Germinal center (tissue), 1 donor: ENCODE measurements at places on chromosomes 7 and 10.

- no peak for DNase-seq
Observed at GRCh38 chr7:37832194-37832593, 16.2 kb upstream of the NME8 start.

DNA sequence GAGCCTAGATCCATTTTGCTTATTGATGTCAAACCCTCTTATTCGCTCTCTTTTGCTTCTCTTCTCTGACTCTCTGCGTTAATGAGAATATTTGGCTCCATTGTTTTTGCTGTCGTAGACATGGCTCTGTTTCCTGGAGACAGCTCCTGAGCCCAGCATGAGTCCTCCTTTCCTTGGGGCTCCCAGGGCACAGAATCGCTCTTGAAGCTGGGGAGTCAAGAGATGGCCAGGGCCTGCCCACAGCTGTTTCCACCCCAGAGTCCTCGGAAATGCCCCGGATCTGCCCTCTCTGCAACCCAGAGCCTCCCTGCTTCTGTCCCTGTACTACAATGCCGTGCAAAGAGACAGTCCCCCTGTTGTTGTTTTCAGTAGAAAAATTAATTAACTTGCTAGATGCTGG, 566.7 kb upstream of the FOXK1 start:
- no peak for DNase-seq

DNA sequence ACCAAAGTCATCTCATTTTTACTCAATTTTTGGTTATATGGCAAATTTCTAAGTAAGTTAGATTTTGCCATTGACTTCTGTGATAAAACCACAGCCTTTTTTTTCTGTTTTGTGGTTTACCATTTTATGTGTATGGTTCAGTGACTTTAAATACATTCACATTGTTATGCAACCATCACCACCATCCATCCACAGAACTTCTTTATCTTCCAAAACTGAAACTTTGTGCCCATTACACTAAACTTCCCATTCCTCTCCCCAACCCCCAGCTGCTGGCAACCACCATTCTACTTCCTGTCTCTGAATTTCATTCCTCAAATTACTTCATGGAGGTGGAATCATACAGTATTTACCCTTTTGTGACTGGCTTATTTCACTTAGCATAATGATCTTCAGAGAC, 280.4 kb upstream of the TCERG1L start:
- DNase-seq: no peak

DNA sequence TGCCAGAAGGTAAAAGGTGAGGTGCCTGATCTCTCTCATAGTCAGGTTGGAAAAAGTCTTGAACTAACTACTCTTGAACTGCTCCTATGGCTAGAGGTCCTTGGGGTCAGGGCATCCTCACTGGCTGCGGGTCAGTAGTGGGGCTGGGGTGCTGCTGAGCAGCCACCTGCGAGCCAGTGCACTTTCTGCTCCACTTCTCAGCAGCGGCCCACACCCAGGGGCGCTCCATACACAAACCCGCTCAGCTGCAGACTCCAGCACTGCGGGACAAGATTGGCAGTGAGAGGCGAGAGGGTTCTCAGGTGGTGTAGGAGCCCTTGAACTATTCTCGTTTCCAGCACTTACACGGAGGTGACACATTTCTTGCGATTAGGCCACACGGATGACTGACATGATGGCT, 6.0 kb downstream of the ABCA13 start:
- no peak for DNase-seq

DNA sequence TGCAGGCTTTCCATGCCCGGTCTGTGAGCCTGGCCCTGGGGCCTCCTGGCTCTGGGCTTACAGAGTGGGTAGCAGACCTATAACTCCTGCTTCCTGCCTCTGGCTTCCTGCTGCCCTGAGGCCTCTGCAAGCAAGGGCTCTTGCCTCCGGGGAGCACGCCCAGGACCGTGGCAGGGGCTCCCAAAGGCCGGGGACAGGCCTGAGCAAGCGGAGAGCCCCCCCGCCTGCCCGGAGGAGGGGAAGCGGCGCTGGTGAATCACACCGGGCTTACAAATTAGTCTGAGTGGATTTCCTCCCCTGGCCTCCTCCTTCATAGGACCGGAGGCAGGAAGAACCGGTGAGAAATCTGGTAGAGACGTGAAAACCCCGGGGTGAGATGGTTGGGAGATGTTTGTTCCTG, 1.5 kb upstream of the MYL10 start:
- no peak for DNase-seq

GRCh38 chr7:129191272-129191671, 2.8 kb downstream of the SMO start:
- DNase-seq: no peak

GRCh38 chr10:86942441-86943315, 14.7 kb downstream of the MMRN2 start:
- no peak for DNase-seq

- DNase-seq: peak; percentile 89
Observed at GRCh38 chr7:116210345-116211005, at the start of gene TES. Gene TES, plus strand, starts transcription at chr7:116210539. Its CDS starts 169 bp downstream, at chr7:116210708.

- no peak for DNase-seq
Observed at GRCh38 chr10:78545756-78546155, 512.1 kb downstream of the RPS24 start.

DNA sequence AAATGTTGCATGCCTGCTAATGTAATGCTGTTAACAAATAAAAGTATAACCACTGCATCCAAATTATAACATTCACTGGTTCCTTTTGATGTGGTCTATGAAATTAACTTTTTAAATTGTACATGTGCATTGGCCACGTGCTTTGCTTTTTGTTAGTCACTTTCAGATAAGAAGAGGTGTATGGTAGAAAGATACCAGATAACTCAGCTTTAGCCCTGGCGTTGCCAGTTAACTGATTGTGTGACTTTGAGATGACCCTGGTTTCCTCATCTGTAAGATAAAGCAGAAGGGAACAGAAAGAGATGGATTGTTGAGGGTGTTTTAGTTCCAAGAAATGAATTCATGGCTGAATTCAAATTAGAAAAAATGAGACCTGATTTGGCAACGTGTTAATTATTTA, 1.9 kb upstream of the TRDMT1 start:
- no peak for DNase-seq

DNA sequence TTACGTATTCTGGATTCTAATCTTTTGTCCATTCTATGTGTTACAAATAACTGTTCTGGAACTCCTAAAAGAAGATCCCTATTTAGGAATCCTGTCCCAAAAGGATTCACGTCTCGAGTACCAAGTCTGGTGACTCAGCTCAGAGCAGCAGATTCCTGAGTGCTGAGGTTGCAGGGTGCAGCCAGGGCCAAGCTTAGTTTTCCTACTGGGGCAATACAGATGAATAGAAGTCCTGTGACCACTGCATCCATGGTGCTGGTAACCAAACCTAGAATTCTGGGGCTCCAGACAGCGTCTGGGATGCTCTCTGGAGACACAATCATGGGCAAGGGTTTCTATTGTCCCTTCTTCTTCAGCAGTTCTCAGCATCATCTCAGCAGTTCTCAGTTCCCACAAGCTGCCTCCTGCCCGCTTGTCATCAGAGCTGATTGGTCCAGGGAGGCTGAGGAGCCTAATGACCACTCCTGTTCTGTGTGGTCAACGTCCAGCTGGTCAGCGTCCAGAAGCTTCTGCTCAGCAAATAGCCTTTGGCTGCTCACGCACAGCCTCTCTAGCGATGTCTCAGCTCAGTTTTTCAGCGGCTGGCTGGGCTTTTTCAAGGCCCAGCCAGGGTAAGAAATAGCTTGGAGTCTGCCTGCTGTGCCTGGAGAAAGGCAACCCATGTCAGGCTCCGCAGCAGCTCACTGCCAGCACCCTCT, 50.4 kb upstream of the C7orf33 start:
- DNase-seq: no peak

- no peak for DNase-seq
Observed at GRCh38 chr10:133010095-133010842, 67.9 kb upstream of the CFAP46 start.

GRCh38 chr7:130145424-130146100, 59.6 kb downstream of the TMEM209 start:
- no peak for DNase-seq

GRCh38 chr7:135270577-135271254, 37.1 kb downstream of the STRA8 start:
- no peak for DNase-seq

GRCh38 chr10:110398419-110399105, 93.8 kb upstream of the SMNDC1 start:
- DNase-seq: no peak

- no peak for DNase-seq
Observed at GRCh38 chr7:155269766-155270585, 27.7 kb upstream of the INSIG1 start.

DNA sequence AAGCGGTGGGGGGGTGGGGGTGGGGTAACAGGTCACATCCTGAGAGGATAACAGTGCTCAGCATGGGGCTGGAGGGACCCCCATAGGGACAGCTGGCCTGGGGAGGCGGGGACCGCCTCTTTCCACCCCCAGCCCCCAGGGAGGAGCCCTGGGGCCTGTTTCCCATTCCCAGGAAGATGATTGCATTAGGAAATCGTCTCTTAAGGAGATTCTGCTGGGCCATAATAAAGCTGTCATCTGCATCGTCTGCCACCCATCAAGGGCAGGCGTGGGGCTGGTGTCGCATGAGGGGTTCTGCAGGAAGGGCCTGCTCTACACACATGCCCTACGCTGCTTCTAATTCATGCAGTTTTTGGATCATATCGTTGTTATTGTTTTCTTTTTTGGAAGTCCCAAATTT, 17.2 kb downstream of the RET start:
- no peak for DNase-seq

DNA sequence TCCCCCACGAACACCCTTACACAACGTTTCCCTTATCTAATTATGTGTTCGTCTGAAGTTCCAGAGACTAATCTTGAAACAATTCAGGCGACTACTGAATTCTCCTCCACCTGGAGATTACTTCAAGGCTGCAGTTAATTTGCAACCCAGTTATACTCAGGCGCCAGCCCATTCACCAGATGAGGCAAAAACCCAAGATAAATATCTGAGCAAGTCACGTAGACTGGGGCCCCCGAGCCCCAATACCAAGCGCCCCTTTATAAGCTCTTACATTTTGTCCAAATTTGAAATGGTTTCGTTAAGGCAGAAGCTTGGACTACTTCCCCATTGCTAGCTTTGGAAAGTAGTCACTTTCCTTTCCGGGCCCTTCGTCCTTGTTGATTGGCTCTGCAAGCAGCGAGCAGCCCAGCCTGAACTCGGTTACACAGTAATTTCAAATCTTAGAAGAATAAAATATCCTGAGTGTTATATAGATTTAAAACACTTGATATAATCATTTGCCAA, 1.2 kb downstream of the TPK1 start:
- peak; percentile 60 for DNase-seq

- no peak for DNase-seq
Observed at GRCh38 chr7:138842111-138842510, 44.1 kb upstream of the ATP6V0A4 start.

DNA sequence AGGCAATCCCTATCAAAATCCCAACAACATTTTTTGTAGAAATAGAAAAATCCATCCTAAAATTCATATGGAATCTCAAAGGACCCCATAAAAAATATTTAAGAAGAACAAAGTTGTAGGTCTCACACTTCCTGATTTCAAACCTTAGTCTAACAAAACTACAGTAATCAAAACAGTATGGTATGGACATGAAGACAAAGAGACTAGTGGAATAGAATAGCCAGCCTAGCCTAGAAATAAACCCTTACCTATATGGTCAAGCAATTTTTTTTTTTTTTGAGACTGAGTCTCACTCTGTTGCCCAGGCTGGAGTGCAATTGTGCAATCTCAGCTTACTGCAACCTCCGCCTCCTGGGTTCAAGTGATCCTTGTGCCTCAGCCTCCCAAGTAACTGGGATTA, 3.6 kb upstream of the TMEM120A start:
- DNase-seq: no peak

DNA sequence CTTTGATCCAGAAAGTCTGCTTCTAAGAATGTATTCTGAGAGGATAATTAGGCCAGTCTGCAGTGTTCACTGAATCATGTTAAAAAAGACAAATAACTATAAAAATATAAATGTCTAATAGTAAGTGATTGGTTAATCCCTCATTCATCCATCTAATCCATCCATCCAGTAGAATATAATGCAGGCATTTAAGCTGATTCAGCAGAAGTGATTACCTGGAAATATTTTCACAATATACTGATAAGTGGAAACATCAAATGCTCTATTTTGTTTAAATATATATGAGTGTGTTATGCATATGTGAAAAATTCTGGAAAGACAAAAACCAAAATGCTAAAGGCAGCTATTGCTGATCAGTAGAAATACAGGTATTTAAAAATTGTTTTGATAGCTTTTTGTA, 152.6 kb downstream of the REEP3 start:
- DNase-seq: no peak

GRCh38 chr10:25130906-25131305, 43.9 kb upstream of the GPR158 start:
- DNase-seq: no peak

- DNase-seq: no peak
Observed at GRCh38 chr7:22113041-22113440, 167.3 kb upstream of the CDCA7L start.

GRCh38 chr10:129959544-129960480, 4.3 kb downstream of the EBF3 start:
- DNase-seq: no peak

GRCh38 chr10:58930500-58930899, 245.9 kb upstream of the PHYHIPL start:
- no peak for DNase-seq

DNA sequence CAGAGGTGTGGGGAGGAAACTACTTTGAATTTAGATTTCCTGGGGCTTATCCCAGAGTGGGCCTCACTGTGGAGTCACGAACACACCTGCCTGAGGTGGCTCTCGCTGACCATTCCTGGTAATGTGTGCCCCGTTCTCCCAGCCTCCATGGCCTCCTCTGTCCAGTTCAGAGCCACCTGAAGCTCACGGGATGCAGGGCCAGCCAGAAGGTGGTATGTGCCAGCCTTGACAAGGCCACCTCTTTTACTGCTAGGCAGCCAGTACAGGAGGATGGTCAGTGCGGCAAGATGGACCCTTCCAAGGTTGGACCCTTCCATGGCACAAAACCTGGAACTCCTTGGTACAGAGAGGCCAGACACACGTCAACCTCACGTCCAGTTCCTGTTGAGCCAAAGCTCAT, 210.3 kb downstream of the DNAJB6 start:
- DNase-seq: no peak

- no peak for DNase-seq
Observed at GRCh38 chr10:117689566-117689965, 147.0 kb downstream of the EMX2 start.

DNA sequence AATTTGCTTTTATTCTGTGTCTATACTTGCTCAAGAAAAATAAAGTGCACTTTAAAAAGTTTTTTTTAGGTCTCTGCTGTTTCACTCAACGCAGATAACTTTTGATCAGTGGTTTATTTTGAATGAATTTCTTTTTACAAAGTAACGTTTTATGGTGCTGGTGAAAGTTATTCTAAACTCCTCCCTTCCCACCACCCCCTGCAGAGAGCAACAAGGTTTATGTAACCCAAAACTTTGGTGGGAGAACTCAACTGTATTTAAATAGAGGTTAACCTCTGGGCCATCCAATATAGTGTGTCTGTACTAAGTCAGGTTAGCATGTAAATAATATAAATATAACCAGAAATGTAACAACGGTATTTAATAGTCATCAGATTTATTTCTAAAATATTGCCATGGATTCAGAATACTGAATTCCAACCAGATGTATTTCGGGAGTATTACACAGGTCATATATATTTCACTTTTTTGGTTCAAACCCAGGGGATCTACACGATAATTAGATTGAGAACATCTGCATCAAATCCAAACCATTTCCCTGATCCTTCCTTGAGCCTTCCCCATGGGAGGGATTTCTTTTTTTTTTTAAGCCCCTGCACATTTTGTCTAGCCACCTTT, 3.9 kb upstream of the CUX1 start:
- no peak for DNase-seq

- DNase-seq: no peak
Observed at GRCh38 chr10:90087197-90088023, 386.0 kb downstream of the KIF20B start.
